ENCODE measurements at places on chromosomes 11 and 22.

DNA sequence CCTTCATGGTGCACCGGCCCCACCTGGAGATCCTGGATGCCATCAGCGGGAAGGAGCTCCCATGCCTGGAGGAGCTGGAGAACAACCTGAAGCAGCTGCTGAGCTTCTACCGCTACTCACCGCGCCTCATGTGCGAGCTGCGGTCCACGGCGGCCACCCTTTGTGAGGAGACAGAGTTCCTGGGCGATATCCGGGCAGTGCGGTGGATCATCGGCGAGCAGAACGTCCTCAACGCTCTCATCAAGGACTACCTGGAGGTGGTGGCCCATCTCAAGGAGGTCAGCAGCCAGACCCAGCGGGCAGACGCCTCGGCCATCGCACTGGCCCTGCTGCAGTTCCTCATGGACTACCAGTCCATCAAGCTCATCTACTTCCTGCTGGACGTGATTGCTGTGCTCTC lies 59.2 kb downstream of the SYT13 start:
- DNase-seq: no peak

GRCh38 chr11:96126917-96127595 lies 203.1 kb upstream of the MTMR2 start:
- DNase-seq: no peak

- DNase-seq: no peak
These were observed 44.9 kb upstream of the TCF20 start for GRCh38 chr22:42315392-42315756.

GRCh38 chr11:68164437-68164836 lies 43.2 kb upstream of the CHKA start:
- no peak for DNase-seq

DNA sequence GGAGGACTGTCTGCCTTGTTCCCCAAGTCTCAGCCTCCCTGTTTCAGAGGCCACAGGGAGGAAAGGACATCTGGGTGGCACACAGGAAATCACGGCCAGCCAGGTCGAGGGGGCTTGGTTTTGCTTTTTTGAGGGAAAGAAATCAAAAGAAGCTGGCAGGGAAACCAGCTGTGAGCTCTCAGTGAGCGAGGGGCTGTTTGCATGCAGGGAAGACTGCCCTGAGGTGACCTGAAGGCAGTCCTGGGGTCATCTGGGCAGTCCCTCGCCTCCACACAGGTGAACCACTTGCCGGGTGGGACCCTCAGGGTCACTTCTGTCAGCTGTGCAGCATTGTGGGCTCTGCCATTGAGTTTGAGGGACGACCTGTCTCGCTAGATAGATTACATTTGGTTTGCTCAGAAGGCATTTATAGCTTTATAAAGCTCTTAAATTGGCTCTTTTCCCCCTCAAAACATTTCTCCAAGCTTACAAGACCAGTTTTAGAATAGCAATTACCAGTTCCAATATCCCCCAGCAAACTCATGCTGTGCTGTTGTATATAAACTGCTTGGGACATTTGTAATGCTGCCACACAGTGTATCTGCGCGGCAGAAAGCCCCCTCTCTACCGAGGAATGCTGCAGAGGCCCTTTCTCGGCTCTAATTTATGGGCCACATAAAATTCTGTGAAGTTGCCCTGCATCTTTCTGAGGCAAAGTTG lies 28.3 kb downstream of the PKNOX2 start:
- DNase-seq: no peak

DNA sequence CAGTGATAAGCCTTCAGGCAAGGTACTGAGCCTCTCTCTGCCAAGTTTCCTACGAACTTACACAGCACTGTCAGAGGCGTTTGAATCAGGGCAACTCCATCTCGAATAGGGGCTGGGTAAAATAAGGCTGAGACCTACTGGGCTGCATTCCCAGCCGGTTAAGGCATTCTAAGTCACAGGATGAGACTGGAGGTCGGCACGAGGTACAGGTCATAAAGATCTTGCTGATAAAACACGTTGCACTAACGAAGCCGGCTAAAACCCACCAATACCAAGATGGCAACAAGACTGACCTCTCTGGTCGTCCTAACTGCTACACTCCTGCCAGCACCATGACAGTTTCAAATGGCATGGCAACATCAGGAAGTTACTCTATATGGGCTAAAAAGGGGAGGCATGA lies 20.4 kb upstream of the POGLUT3 start:
- no peak for DNase-seq

DNA sequence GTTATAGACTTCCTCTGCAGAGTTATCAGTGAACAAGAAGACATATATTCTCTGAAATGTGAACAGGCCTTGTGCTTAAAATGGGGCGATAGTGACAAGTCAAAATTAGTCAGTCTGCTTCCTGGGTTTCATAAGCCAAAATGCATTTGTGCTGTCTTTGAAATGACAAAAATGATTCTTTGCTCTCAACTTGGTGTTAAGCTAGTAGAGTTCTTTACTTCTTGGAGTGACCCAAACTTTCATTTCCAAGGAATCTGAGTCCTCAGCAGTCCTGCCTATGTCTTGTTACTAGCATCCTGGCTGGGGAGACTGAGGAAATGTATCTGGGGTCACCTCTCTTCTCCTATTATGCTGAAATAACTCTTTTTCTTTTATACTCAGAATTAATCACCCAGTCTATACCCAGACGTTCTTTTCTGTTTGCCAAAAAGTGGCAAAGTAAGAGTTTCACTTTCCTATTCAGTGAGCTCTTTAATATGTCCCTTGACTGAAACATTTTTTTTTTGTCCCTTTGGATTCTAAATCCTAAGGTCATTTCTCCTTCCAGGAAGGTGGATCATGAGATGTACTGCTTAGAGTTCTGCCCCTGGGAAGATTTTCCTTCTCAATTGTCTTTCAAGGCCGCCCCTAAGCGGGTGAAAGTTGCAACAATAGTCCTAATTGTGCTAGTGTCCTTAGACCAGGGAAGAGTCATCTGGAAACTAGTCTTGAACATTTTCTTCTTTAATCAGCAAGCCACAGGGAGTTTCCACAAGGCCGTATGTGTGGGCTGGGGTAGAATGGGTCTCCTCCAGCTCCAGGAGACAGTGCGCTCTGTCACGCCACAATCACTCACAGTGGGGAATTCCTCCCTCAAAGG lies 53.0 kb upstream of the RDX start:
- no peak for DNase-seq

GRCh38 chr11:77141034-77141433 lies 13.0 kb downstream of the MYO7A start:
- DNase-seq: no peak

GRCh38 chr11:31768749-31769640 lies 42.1 kb downstream of the PAX6 start:
- DNase-seq: no peak

GRCh38 chr11:77090046-77090372 lies 12.6 kb upstream of the OMP start:
- DNase-seq: no peak

GRCh38 chr22:43110927-43111623 lies 525 bp downstream of the BIK start:
- DNase-seq: peak; percentile 31

DNA sequence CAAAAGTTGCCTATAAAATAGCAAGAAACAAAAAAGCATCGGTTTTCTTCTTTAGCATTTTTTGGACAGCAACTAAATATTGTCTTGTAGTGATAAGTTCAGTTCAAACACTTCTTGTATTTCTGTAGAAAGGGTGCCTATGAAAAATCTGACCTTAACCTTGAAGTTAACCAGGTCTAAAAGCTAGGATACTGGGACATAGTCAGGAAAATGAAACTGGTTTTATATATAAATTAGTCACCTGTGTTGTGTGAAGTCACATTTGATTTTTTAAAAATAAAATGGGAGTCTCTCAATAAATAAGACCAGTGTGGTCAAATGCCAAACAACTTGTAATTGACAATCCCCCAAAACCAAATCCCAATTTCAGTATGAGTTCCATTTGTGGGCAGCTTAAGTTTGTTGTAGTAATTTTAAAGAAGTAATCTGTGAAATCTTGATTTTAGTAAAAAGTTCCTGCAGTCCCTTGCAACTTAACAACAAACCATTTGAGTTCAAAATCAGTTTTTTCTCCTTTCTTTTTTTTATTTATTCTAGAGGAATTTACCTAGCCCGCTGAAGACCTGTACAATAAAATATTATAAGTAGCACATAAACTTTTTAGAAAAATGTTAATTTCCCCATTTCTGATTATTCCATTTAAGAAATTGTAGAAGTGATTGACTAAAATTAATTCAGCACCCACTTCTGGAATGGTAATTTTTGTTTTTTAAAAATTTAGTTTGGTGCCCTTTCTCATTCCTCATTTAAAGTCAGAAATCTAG lies 84.5 kb upstream of the PPARA start:
- DNase-seq: no peak

DNA sequence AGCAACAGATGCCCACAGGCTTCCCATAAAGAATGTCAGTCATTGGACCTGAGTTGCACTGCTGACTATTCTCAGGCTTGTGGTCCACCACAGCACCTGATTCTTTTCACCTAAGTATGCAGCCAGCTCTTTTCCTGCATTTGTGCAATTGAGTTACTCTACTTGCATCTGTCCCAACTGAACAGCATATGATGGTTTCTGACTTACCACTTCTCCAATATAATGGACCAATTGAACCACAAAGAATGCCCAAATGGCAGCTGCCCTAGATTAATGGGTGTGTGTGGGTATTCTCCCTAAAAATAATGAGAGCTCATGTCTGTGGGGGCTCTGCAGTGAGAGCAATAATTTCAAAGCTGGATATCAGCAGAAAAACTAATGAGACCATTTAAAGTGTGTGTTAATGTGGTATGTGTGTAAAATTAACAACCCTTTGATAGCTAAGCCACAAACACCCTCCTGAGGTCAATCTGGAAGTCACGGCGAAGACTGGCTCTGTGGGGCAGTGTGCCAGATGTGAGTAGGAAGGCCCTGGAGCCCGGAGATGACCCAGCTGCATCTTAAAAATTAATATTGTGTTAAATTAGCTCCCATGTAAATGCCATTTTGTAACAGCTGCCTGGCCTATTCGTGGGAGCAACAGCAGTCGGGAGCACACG lies 43.8 kb downstream of the SC5D start:
- no peak for DNase-seq

DNA sequence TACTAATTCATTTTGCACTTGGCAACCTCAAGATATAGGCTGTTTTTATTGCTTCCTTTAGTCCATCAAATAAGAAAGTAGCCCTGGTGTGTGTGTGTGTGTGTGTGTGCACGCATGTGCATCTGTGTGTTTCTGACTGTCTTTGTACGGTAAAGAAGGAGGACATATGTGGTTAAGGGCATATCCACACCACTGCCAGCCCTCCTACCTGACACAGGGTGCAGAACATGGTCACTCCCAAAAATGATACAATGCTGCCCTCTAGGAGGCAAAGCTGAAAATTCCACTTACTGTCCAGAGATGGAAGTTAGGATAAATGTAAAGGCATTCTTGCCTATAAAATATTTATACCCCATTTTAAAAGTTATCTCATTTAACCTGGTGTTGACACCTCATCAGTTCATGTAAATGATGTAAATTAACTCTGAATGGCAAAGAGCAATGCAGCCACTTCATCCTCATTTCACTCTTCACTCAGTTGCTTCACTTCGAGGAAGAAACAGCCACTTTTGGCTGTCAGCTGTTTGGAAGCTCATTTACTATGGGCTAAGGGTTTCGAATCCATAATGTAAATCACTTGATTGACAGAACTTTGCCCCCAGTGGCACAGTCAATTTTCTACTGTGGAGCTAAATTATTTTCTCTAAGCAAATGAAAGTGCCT lies 83.1 kb upstream of the MTNR1B start:
- peak; percentile 40 for DNase-seq

DNA sequence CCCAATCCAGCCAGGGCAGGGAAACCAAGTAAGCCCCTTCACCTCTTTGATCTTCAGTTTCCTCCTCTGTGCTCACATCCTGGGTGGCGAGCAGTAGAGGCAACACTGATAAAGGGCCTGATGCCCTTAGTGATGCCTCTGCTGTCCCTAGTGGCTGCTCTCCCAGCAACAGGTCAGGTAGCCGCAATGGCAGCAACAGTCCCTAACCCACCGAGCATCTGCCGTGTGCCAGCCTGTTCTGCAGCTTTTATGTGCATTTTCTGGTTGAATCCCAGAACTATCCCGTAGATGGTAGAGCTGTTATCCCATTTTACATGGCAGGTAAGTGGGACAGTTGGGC lies 5.2 kb downstream of the SCYL1 start:
- DNase-seq: peak; percentile 45

DNA sequence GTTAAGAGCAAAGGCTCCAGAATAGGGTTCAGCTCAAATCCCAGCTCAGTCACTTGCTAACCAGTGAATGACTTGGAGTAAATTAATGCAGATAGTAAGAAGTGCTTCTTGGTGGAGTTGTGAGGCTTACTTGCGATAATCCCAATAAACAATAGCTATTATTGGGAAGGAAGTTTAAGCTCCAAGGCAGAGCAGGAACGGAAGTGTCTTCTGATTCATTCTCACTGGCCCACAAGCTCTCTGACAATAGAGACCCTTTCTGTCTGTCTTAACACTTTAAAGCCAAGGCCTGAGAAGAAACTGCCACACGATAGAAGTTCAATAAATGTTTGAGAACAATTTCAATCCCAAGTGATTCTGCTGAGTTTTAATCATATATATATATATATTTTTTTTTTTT lies 155.4 kb downstream of the DBX1 start:
- DNase-seq: no peak

DNA sequence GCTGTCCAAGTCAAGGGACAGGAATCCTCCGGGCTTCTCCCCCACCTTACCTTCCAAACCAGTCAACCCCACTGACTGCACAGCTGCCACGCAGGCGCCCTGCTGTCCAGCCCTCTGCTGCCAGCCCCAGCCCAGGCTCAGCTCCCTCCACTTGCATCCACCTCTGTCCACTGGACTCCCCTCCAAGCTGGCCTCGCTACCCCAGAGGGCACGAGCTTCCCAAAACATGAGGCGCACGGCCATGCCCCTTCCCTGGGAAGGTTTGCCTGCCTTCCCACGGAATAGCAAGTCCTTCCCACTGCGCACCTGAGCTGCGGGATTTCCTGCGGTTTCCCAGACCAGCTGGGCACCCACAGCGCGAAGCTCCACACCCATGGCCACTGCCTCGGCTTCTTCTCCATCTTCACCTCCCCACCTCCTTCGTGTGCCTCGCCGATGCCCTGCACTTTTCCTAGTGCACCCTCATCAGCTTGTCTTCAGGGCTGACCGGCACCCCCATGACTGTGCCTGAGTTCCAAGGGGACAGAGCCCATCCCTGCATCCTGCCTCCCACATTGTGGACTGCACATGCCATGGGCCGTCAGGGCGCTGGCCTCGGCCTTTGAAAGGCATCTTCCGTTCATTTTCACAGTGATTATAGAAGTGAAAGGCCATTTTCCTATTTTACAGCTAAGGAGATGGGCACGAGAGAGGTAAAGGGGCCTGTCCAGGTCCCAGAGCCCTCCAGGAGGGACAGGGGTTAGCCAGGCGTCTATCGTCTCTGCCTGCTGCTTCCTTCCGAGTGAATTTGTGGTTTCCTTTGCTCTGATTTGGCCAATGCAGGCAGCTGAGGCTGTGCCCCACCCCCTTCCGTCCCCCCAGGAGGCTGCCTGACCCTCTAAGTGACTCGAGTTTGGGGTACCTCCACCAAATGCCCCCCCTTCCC lies 16.4 kb downstream of the IFITM10 start:
- no peak for DNase-seq

GRCh38 chr11:66967670-66968425 lies 7.3 kb upstream of the C11orf86 start:
- no peak for DNase-seq

- no peak for DNase-seq
These were observed 23.3 kb upstream of the TMPRSS5 start for GRCh38 chr11:113729456-113729855.

- no peak for DNase-seq
These were observed 312.4 kb upstream of the PITPNB start for GRCh38 chr22:28231441-28231840.

- peak; percentile 58 for DNase-seq
These were observed 1.2 kb downstream of the PLEKHB1 start for GRCh38 chr11:73647459-73648100.

Data from erythroblast (primary cell).